ENCODE measurements at places on chromosomes 3 and 15. TPM values are rescaled to one million over a fixed set of nuclear protein-coding genes. Genes with fewer than 3 reads are reported as not detected.

The MYL3 gene
- not detected for total RNA-seq

The CSPG5 gene
- total RNA-seq, result not detected

The SCN11A gene
- total RNA-seq, result not detected

The HAPLN3 gene
- total RNA-seq, result 19.9 TPM

The CSPG4 gene
- total RNA-seq, result 0.32 TPM

The C3orf80 gene
- total RNA-seq, result not detected

The PIGZ gene
- total RNA-seq, result 0.13 TPM

The AGTR1 gene
- total RNA-seq, result not detected

The GOLGA8J gene
- total RNA-seq, result not detected

The SLC6A1 gene
- total RNA-seq, result not detected

The GUCA1C gene
- not detected for total RNA-seq

The PPP1R14D gene
- total RNA-seq, result not detected

Data from SJSA1 (cell line).